ENCODE measurements at places on chromosomes 5 and 9.

DNA sequence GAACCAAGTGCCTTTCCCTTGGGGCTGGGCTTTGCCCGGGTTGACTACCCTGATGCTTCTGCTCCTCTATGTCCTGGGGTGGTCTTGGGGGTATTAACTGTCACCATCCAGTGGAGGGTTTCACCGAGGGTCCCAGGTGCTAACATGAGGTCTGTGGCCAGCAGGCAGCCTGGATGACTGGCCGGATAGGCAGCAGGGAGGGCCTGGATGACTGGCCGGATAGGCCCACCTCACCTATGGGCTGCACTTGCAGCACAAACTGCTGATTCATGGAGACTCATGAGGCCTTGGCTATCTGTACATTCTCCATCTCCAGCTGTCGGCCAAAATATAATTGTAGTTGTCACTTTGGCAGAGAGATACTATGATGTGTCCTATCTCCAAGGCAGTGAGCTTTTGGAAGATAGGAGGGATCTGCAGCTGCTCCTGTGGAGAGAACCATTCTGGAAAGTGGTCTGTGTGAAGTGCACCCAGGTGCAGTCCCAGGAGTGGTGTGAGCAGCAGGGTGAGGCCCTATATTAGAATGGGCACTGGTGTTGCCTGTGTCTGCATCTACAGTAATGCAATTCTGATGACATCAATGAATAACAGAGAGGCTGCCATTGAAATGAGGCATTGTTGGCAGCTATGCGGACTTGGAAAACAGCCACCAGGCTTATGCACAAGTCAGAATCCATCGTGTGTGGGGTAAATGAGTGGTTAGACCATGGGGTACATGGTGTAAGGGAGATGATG lies 26.3 kb upstream of the CDKN2AIPNL start:
- DNase-seq = no peak

DNA sequence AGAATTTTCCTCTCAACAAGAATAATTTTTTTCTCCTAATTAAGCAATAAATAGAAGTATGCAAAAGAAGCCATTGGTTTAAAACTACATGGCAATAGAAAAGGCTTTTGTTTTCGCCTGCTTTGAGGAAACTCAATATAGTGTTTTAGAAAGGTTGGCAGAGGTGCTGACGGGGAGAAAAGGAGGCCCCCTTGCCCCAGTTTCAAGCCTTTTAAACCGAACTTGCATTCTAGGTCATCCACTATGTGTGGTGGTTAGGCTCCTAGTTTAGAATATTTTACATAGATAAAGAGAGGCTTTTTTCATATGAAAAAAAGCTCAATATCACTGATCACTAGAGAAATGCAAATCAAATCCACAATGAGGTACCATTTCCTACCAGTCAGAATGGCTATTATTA lies 33.5 kb upstream of the CEMIP2 start:
- no peak for DNase-seq

GRCh38 chr5:1050423-1051365 lies 42.1 kb downstream of the NKD2 start:
- peak; percentile 71 for DNase-seq

DNA sequence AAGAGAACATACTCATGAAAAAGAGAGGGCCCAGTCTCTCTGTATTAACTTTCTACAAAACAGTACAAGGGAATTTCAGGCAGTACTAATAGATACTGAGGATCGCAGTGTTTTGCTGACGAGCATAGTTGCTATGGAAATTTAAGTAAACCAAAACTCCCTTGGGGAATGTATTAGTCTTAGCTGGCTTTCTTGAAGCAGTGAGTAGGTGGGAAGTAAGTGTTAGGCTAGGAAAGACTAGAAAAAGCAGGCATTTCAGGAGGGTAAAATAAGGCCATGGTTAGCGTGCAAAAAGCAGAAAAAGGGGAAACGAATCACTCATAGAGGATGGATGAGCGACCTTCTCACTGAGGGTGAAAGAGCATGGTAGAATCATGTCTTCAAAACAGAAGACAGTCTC lies 84.3 kb upstream of the ACTBL2 start:
- DNase-seq = no peak

DNA sequence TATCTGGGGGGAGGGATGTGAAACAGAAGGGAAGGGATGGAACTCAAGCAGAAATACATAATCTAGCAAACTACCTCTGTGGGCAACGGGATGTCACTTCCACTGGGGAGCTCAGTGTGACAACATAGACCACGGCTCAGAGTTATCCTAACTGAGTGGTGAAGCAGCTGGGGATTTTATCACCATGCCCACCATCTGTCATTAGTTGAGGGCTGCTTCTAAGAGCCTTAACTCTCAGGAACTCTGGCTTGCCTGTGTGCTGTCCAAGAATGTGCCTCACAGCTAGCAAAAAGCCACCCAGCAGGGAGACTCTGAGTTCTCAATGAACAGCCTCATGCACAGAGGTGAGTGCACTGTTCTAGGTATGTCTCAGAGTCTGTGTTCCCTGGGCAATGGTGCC lies 90.6 kb upstream of the CXCL14 start:
- no peak for DNase-seq

DNA sequence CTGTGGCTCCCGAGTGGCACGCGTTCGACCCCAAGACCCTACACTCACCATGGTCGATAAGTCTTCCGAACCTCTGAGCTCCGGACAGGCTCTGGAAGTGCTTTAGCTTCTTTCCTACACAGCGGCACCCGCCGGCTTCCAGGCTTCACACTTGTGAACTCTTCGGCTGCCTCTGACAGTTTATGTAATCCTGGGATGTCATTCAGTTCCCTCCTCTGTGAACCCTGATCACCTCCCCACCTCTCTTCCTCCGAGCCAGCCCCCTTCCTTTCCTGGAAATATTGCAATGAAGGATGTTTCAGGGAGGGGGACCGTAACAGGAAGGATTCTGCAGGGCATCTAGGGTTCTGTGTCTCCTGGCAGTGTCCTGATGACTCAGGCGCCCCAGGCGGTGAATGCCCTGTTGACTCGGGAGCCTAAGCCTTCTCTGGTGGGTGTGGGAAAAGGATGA lies at the start of gene CD14:
Gene CD14, minus strand, starts transcription at position 155 of the 451 bp plus-strand sequence. Its CDS starts 104 bp downstream, at position 51.
- peak; percentile 88 for DNase-seq

DNA sequence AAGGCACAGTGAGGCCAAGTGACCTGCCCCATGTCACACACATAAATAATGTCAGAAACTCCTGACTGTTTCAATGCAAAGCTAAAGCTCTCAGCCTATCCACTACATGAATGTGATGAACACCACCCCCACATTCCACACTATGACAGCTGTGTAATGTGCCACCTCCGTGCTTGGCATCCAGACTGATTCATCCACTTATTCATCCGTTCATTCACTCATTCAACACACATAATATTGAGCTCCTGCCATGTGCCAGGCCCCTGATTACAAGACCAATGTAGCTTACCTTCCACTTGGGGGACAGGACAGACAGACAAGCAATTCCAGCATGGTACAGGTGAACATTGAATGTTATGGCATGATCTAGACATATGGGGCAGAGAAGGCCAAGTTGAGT lies 46.2 kb upstream of the FABP6 start:
- DNase-seq = no peak

GRCh38 chr5:15852949-15853348 lies 326.6 kb downstream of the MARCHF11 start:
- no peak for DNase-seq

DNA sequence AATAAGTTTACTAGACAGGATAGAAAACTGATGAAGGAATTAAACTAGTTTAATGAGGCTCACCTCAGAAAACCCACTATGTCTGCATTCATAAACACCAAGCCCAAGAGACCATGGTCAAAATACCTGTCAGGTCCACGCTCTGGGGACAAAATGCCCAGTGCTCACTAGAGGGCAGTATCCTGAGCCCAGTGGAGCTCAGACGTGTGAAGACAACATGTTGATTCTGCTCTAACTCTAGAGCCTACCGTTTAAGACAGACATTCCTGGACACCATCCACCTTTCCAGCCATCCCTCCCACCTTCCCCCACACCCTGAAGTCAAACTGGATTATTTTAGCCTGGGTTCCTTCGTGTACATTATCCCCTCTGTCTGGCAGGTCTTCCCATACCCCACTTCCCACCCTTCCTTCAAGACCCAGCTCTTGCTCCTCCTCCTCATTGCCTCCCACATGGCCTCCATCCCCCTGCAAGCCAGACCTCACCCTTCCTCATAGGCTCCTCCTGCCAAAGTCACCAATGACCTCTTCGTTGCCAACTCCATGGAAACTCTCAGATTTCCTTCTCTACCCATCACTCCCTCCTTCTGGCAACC lies 142.3 kb upstream of the FSTL4 start:
- DNase-seq = no peak

- DNase-seq = no peak
Observed at GRCh38 chr9:68999393-69000105, 14.4 kb downstream of the PRKACG start.

GRCh38 chr5:141547488-141547887 lies 58.6 kb downstream of the PCDHGC5 start:
- DNase-seq = no peak

DNA sequence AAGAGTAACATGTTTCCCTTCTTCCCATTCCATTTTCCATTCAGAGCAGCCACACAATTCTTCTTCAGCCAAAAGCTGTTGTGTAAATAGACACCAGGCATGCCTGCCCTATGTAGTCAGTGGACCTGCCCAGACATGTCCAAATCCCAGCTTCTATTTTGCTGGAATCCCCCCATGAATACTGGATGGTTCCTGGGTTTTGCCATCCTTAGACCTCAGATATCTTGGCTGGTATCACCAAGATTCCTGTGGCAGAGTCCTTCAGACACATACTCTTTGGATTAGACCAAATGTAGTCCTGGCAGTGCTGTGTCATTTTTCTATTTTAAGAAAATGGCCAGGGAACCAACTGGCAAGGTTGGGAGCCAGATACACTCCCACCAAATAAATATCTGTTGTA lies 10.3 kb downstream of the FST start:
- DNase-seq = no peak

GRCh38 chr5:108046955-108047670 lies 334.8 kb downstream of the FBXL17 start:
- no peak for DNase-seq

GRCh38 chr5:77869116-77869798 lies 93.1 kb upstream of the TBCA start:
- no peak for DNase-seq

DNA sequence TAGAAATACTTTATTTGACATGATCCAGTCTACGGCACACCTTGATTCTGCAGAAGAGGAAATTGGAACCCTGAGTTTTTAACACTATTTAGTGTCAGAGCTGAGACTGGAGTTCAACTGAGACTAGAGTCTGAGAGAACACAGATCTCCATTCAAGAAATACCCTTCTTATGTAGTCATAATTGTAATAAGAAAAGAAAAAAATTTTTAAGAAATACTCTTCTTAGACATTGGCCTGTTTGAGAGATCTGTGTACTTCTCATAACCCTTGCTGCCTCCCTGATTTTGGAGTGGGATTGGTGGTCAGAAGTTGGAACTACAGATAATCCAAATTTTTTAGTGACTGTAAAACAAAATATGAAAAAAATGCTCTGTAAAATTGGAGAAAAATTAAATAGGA lies 253.4 kb downstream of the ARRDC3 start:
- DNase-seq = no peak

DNA sequence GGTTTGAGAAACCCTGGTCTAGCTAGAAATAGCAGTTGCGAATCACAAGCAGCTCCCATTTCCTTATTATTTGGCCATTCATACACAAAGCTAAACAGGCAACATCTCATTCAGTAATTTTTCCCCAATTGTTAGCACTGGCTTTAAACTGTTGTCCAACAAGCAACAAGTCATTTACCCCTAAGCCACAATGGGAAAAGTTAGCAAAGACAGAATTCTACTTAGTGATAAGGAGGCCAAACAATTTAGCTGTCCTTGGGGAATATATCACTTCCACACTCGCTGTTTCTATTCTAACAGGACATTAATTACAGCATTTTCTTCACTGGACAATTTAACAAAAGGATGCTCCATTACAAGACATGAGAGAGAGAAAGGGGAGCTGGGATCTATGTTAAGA lies 2.8 kb downstream of the MYO10 start:
- DNase-seq = no peak

DNA sequence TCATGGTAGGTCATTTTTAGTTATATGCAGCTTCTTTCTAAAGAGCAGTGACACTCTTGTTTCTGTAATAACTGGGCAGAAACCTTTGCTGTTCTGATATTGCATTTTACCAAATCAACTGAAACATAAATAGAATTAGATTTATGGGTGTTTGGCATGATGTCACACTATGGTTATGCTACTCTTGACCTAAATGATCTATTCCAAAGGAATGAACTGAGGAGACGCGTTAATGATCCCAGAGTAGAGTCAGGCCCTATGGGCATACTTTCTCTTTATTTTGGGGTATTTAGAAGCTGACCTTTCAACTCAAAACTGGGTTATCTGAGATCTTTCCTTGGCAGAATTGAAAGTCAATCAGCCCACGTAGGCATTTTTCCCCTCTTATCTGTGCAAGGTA lies 146.8 kb upstream of the ADAMTSL1 start:
- DNase-seq = no peak

- DNase-seq = no peak
Observed at GRCh38 chr5:81632679-81633078, 118.2 kb downstream of the SSBP2 start.

- no peak for DNase-seq
Observed at GRCh38 chr5:26690511-26690910, 347.9 kb downstream of the CDH9 start.

DNA sequence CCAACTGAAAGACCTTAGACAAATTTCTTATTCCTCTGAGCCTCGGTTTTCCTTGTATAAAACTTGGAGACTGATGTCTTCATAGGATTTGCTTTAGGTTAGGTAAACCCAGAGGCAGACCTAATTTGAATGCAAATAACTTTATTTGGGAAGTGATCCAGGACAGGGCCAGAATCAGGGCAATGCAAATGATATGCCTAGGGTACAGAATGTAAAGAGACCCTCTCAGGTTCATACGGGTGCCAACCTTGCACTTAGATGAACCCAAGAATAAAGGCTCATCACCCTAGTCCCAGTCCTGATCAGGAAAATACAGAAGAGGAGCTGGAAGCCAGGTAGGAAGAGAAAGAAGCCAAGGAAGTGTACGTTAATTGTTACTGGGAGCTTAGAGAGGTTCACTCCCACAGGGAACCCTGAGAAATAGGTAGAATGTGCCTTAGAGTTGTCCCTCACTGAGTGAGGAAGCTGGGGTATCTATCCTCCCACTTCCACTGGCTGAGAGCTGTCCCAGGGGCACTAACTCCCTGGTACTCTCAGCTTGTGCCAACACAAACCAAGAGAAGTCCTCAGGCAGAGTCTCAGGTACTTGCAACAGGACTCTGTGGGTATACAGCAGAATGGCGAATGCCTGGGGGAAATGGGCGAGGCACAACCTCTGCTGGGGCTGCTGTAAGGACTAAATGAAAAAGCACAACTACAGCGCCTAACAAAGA lies 3.1 kb upstream of the HK3 start:
- no peak for DNase-seq
